ENCODE measurements at places on chromosomes 4 and X.

GRCh38 chrX:38273453-38273852, 52.8 kb upstream of the SRPX start:
- DNase-seq, result no peak

DNA sequence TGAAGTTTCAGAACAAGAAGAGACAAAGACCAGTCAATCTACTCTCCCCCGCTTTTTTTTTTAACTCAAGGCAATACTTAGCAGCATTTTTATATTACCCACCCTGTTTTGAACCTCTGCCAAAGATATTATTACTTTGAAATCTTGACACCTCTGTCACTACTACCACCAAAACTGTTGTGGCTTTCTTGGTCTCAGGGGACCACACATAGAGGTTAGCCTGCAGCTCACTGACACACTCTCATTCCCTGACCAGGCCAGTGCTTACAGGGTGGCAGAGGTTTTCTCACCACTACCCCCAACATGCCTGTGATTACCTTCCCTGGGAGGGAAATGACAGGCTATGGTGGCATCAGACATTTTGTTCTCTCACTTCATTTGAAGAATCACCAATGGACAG, 137.4 kb upstream of the STIM2 start:
- DNase-seq, result no peak

GRCh38 chrX:28876901-28877300, 289.7 kb downstream of the IL1RAPL1 start:
- no peak for DNase-seq

DNA sequence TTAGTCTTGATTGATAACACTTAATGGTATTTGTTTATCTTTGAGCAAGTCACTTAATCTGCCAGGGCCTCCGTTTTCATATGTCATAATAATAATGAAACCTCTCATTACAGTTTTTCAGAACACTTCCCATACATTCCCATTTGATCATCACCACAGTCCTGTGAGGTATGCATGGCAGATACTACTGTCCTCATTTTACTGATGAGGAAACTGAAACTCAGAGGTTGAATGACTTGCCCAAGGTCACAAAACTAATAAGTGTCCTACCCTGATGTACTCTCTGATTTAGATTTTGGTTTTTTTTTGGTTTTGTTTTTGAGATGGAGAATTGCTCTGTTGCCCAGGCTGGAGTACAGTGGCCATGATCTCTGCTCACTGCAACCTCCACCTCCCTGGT, 25.7 kb downstream of the ZFX start:
- DNase-seq, result no peak

DNA sequence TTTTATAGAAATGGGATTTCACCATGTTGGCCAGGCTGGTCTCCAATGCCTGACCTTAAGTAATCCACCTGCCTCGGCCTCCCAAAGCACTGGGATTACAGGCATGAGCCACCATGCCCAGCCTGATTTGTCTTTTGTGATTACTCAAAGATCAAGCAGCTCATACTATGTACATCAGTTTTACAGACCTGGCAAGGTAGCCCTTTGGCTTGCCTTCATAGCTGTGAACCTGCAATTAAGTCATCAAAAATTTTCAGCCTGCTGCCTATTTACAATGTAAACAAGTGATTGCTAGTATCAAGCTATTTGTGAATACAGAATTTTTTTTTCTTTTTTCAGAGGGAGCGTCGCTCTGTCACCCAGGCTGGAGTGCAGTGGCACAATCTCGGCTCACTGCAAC, 46.2 kb downstream of the GSX2 start:
- DNase-seq, result no peak

DNA sequence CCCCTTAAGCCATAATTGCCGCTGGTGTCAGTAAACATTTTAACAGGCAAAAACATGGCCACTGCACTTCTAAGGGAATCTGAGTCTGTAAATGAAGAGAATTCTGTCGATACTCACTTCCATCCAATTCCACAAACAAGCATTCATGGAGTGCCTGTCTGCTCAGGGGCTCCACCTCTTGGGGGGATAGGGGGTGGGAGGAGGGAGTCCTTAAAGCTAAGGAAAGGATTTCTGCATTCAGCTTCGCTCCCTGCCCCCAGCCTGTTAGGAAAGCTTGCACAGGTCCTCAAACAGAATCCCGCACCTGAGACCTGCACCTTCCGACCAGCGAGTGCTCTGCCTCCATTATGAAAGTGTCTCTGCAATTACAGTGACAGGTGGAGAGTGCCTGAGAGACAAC, 130.2 kb upstream of the KIT start:
- no peak for DNase-seq

- DNase-seq, result no peak
Observed at GRCh38 chr4:60930866-60931265, 269.3 kb upstream of the ADGRL3 start.

- peak; percentile 7 for DNase-seq
Observed at GRCh38 chrX:100931218-100931924, 2.7 kb upstream of the XKRX start.

DNA sequence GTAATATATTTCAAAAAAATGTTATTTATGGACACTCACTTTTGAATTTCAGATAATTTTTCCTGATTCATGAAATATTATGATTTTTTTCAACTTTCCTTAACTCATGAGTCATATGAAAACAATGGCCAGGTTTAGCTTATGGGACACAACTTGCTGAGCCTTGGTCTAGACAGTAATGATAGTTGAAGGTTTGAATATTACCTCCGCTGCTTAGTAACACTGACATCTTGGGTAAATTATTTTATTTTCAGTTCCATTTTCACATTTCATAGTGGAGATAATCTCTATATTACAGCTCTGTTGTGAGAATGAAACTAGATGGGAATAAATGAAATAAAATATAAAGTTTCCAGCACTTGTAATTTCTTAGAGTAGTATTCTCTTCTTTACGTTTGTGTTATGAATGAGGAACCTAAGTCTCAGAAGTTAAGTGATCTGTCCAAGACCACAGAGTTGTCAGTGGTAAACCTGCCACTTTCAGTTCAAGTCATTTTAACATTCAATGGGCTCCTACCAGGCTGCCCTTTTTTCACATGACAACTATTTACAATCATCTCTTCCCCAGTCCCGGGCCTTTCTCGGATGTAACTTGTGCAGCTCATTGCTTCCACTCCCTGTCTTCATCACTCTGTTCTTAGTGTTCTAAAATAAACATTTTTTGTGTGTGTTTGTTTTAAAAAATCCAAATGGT, 46.8 kb upstream of the GC start:
- DNase-seq, result no peak

- DNase-seq, result no peak
Observed at GRCh38 chr4:33625748-33626147, 2618.6 kb downstream of the ARAP2 start.

DNA sequence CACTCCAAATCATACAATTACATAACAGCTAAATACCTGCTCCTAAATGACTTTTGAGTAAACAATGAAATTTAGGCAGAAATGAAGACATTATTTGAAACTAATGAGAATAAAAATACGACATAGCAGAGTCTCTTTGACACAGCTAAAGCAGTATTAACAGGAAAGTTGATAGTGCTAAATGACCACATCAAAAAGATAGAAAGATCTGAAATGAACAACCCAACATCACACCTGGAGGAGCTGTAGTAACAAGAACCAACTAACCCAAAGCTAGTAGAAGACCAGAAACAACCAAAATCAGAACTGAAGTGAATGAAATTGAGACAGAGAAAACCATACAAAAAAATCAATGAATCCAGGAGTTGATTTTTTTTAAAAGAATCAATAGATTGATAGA, 257.8 kb downstream of the ARAP2 start:
- no peak for DNase-seq

DNA sequence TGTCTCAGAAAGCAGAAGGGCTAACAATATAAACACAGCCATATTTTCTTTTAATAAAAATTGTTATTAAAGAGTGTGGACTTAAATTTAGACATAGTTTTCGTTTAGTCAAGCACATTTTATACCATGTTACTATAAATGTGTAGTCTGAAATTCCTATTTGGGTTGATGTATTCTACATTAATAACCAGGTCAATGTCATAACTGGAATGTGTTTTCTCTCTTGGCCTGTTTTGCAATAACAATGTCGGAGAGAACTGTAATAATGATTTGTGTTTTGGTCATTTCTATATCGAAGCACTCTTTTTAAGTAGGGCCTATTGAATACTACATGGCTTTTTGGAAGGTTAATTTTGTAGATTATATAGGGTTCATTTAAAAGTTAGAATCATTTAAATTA, 5.5 kb downstream of the USO1 start:
- no peak for DNase-seq

- no peak for DNase-seq
Observed at GRCh38 chr4:93645120-93645519, 183.4 kb upstream of the ATOH1 start.

- no peak for DNase-seq
Observed at GRCh38 chr4:24551492-24552289, 32.7 kb downstream of the DHX15 start.

DNA sequence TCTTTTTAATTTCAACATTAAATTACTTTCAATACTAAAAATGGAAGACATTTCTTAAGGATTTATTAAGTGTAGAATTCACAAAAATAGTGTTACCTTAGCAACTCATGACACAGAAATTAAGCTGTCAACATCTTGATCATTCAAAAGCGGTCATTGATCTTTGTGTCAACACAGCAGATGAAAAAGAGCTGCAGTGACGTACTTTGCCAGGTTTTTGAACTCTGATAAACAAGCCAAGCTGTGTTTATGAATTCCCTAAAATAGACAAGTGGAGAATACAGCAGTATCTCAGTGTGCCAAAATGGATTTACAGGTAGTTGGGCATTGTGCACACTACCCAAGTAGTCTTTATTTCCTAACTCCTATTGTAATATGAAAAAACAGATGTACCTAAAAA, 1141.8 kb upstream of the PCDH7 start:
- no peak for DNase-seq

DNA sequence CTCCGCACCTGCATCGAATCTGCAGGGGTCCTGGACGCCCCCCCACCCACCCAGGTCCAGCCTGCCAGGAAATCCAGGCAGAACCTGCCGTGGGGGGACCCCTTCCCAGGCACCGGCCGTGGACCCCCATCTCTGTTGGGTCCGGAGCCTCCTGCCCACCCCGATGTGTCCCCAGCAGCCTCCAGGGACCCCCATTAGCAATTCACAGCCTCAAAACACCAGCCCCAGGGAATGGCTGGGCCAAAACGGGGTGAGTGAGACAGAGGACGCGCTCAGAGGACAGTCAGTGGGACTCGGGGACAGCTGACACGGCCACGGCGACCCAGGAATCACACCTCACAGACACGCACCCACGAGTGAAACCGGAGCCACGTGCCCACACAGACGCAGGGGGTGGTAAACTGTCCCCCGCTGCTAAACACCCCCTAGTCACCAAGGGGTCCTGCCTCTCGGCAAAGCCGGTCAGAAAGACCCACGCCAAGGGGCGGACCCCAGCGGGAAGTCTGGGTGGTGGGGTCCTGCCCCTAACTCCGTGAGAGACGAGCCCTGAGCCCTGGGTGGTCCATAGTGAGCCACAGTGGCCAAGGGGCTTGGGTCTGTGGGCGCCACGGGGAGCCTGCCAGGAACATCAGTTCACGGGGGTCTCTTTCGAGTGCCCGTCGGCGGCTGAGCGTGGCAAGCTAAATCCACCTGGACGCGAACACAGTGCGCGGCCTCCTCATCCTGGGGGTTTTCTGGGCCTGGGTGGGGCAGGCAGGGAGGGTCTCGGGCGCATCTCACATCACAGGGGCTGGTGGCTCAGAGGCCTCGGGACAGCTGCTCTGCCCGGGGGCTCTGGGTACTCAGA, 126.5 kb upstream of the NKX1-1 start:
- no peak for DNase-seq

DNA sequence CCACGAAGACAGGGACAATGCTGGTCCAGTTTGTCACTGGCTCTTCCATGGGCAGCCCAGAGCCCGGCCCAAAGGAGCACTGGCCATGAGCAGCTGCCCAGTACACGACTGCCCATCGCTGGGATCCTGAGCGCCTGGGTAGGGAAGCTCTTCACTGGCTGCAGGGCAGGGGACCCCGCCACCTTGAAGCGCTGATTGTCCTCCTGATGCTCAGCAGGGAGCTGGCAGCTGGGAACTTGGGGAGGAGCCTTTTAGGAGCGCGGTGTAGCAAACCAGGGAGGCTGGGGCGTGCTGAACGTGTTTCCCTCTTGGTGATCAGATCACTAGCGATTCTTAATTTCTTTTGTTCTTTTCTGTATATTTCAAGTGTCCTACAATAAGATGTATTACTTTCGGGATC, 1.8 kb downstream of the L1CAM start:
- DNase-seq, result no peak

GRCh38 chr4:89111833-89112563, 665 bp downstream of the TIGD2 start:
- peak; percentile 41 for DNase-seq

GRCh38 chrX:19897091-19897490, 9.7 kb upstream of the SH3KBP1 start:
- DNase-seq, result peak; percentile 56

GRCh38 chrX:150062292-150063137, 124.2 kb upstream of the EOLA2 start:
- DNase-seq, result no peak

DNA sequence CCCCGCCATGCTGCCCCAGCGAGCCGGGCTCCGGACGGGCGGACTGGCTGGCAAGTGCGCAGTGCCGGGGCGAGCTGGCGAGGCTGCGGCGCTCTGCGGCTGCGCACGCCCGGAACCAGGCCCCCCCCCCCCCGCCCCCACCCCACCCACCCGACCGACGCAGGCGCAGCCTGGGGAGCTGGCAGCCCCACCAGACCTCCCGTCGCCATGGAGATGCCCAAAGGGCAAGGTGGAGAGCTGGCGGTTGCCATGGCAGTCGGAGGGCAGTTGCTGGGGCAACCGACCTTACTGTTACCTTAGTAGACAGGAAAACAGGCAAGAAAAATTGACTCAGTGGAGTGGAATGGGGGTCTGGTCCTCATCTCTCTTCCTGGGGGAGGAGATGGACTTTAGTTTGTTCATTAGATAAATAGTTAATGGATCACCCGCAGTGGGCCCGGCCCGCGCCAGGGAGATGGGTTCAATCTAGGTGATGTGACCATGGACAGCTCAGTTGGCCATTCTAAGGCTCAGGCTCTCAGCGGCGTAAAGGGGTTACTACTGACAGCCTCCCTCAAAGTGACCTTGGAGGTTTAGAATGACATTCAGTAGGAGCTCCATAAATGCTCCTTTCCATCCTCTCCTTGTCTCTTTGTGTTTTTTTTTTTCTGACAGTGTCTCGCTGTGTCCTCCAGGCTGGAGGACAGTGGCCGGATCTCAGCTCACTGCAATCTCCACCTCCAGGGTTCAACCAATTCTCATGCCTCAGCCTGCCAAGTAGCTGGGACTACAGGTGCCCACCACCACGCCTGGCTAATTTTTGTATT, at the start of gene PCSK1N:
Gene PCSK1N (minus strand): TSS at position 87 of the 806 bp plus-strand sequence. CDS start 78 bp downstream, at position 9.
- DNase-seq, result no peak

- DNase-seq, result no peak
Observed at GRCh38 chrX:18596096-18596495, 75.8 kb downstream of the RS1 start.

- DNase-seq, result no peak
Observed at GRCh38 chr4:53522334-53522733, 69.0 kb downstream of the LNX1 start.

- DNase-seq, result no peak
Observed at GRCh38 chr4:73679836-73680235, 59.6 kb upstream of the RASSF6 start.

Data from inflammatory macrophage (primary cell).